GOT3 (cell line): ENCODE measurements at places on chromosomes 2 and 18.

DNA sequence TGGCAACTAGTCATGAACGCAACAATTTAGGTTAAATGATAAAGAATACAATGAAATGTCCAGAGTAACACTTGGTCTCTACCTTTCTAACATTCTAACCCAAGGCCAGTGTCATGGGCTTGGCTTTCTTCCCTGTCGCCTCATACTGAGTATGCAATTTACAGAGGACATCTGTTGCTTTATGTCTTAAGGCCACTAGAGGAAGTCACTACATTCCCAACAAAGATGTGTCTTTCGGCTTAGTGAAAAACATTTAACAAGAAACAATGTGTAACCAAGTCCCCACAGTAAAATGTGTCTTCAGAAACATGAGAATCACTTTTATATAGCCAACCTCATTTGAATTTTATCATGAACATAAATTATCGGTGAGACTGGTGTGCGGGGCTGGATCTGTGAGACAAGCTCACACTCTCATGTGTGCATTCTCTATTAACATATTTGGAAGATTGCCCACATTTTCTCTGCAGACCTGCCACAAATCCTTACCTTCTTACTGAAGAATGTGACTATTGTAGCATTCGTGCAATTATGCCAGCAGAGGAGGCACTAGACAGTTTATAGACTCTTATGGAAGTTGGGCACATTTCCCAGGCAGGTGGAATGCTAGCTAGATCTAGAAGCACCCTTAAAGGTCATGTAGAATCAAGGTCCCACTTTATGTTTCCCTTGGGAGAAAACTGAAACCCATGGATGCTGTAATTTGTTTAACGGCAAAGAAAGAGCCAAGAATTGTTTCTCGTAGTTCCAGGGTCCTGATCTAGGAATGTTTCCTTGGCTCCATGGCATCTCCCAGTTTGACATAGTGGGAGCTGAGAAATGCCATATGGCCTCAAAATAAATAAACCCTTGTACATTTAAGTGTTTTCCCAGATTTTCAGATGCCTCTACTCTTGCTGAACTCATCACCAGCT is 101.8 kb downstream of the CD226 start:
- no peak for DNase-seq

- DNase-seq, result no peak
These were observed 315.4 kb downstream of the ETAA1 start for GRCh38 chr2:67712484-67712883.

GRCh38 chr2:190318931-190319554 is 583 bp downstream of the HIBCH start:
- no peak for DNase-seq

- no peak for DNase-seq
These were observed 45.0 kb downstream of the MAP2 start for GRCh38 chr2:209468846-209469245.

DNA sequence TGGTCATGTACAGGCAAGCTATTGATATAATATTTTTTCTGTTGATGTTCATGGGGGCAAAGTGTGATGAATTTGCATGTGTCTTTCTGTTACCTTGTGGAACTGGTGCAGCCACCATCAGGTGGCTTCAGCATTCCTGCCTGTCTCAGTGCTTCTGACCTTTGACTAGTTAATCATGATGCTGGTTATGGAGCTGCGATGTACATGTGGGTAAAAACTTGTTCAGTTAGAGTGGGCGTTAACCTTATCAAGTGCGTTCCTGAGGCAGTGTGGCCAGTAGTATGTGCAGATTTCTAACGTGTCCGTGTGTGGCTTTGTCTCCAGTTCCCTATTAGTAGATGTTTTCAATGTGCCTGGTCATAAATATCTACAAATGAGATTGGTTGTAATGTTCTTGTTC is 127.4 kb upstream of the ZSWIM2 start:
- DNase-seq, result no peak

- no peak for DNase-seq
These were observed 129.2 kb downstream of the MAP4K4 start for GRCh38 chr2:101826716-101827115.

DNA sequence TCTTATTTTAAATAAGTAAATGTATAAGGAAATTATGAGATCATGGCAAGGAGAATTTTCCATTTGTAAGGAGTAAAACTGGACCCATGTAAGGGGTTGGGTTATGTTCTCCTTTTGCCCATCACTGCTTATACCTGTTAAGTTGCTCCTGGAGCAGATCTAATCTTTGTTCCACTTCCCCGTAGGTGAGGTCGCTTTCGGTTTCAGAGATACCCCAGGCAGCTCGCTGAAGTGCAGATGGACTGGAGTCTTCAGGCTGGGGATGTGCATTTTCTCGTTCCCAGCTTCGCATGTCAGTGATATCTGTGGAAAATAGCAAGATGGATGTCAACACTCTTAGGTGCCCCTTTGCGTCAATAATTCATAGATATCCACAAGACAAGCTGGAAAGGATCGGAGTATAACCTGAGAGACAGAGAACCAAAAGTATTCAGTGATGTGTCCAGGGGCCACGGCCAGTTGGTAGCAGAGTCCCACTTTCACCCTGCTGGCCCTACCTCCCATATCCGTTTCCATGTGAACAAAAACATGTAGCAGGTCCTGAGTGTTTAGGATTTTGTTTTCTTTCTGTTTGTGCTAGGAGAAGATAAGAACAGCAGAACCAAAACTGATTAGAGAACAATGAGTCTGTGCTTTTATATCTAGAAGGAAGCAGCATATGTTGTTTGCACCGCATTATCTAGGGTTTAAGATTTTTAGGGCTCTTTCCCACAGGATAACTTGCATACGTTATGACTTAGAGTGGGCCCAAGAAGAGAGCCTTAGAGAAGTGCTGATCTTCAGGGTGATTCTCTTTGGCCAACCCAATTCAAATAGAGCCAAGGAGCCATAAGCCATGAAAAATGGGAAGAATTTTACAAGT is 36.0 kb downstream of the GCA start:
- no peak for DNase-seq

- no peak for DNase-seq
These were observed 62.6 kb upstream of the TMEM177 start for GRCh38 chr2:119616421-119616820.

- no peak for DNase-seq
These were observed 252.2 kb downstream of the ASXL3 start for GRCh38 chr18:33830213-33830612.

- DNase-seq, result no peak
These were observed 368.7 kb upstream of the ID2 start for GRCh38 chr2:8312861-8313830.

DNA sequence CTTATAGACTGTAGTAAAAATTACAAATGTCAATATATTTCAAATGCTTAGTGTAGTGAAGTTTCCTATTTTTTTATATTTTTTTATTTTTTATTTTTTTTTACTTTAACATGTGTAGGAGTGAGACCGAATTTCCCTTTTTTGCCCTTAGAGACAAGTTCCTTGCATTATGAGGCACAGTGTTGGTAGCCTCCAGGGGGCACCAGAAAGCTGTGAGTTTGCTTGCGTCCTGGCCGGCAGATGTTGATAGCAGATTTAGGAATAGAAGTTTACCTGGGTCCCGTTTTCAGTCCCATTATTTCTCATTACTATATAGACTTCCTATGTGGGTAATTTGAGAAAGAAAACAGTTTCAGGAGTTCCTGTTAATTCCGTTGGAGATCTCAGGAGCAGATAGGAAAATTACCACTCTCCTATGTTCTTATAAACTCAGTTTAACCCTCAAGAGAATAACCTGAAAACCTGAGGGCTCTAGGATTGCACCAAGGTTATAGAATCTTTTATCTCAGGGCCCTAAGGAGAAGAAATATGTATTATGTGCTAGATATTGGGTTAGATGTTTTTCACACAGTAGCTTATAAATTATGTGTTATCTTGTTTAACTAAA is 157.5 kb upstream of the SESTD1 start:
- no peak for DNase-seq

GRCh38 chr2:29749041-29749440 is 172.3 kb downstream of the ALK start:
- DNase-seq, result no peak

- DNase-seq, result no peak
These were observed 53.8 kb upstream of the SLC5A7 start for GRCh38 chr2:107932488-107932887.

GRCh38 chr2:3433339-3433699 is 53.8 kb downstream of the TRAPPC12 start:
- no peak for DNase-seq

DNA sequence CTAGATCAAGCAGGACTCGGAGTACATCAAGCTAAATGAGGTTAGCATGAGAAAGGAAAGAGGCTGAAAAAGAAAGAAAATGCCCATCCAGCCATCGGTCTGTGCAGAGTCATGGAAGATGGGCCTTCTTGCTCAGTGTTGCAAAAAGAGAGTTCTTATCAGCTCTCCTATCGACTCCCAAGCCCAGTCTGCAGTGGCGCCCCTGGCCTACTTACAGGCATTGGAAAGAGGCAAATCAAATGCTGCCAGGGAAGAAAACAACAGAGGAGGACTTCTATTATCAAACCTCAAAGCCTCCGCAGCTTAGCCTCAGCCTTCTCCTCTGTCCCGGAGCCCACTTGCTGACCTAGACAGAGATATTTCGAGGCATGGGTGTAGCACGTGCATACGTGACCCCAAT is 66.0 kb downstream of the CDH2 start:
- no peak for DNase-seq

DNA sequence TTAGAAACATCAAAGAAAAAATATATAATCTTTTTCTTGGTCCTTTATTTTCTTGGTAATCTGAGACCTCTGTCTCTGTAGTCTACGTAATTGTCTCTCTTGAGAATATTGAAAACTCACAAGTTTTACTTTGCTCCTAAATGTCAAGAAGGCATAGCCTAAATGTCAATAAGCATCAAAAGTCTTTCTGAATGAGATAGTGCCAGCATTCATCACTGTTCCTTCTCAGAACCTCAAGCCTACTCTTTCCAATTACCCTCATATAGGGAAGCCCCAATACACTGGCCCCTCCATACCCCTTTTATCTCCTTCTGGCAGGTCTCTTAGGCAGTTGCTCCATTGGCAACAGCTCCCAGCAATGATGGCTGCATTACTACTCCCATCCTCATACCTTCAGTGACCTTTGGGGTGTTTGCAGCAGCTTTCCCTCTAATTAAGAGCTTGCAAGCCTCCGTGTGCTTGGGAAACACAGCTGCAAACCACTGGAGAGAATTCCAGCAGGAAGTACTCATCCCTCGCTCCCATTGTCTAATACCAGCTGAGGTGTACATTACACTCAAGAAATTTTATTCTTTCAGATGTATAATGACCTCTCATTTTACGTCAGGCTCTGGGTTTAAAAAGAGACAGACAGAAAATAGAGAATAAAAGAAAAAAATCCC is 95.8 kb downstream of the KYNU start:
- no peak for DNase-seq

GRCh38 chr2:143262389-143262788 is 133.2 kb downstream of the ARHGAP15 start:
- no peak for DNase-seq

DNA sequence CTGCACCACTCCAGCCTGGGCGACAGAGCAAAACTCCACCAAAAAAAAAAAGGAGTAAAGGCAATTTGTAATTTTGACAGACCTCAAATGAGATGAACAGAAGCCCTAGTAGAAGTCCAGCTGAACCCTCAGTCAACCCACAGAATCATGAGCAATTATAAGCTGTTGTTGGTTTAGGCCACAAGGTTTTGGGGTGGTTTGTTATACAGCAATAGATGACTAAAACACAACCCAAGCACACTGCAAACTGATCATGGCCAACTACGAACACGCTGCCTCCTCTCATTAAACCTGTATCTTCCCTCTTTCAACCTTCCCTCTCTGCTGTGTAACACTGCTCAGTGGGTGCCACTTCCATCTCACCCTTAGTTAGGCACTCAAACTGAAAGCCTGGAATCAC is 22.1 kb downstream of the AAK1 start:
- no peak for DNase-seq

DNA sequence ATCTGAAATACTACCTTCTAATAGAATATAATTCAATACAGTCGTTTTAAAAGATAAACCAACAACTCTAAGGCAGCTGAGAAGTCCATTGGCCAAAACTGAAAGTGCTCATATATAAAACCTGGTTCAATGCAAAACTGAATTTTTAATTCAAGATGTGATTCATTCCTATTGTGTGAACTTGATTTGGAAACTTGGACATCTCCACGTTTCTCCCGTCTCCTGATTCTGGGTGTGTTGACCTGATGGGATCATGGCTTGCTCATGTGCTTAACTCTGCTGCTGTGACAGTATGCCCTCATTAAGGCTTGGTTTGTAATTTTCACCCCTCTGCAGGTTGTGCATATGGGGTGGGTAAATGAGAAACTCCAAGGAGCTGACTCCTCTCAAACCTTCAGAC is 166.3 kb upstream of the TPO start:
- no peak for DNase-seq

- no peak for DNase-seq
These were observed 174.6 kb downstream of the SRBD1 start for GRCh38 chr2:45436456-45436855.

DNA sequence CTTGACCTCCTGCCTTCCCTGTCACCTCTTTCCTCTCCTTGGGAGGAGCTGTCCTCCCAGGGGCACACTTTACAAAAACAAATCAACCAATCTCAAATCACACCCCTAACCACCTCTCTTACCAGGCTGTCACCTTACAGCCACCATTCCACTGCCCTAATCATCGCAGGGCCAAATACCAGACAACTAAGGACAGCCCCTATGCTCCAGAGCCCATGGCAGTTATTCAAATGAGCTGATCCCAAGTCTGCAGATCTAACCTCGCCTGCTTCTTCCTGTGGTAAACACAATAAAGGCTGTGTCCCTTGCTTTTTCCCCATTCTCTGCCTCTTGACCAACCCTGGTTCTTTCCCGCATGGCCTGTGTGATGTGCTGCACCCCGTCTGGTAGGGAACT is 154.2 kb upstream of the CNTNAP5 start:
- no peak for DNase-seq

GRCh38 chr2:210862283-210863065 is 306.1 kb downstream of the CPS1 start:
- no peak for DNase-seq

DNA sequence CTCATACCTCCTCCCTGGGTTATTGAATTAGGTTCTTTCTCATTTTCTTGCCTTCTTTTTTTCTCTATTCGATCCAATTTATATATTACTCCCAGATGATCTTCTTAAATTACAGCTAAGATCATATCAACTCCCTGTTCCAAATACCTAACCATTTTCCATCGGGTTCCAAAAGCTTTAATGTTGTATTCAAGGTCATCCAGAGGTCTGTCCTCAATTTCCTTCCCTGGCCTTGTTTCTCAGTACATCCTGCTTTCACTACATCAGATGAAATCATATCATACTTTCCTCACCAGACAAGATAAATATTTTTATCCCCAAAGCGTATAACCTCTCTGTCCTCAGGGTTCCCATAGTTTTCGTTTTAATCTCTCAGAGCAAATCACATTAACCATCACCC is 36.3 kb upstream of the GREB1L start:
- no peak for DNase-seq

DNA sequence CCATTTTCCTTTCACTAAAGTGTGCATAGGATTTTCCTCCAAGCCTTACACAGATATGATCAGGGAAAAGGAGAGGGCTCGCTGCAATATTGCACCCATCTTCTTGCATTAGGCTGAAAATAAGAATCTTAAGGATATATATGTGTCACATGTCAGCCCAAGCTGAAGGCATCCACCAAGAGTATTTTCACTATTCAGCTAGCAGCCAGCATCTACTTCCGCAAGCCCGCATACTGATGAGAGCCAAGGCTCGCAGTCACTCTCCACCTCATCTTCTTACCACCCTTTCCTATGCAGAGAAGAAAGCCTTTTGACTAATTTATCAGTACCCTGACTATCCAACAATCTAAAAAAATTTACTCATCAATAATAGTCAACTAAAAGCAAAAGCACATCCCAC is 6.1 kb downstream of the TMEM163 start:
- no peak for DNase-seq

- DNase-seq, result no peak
These were observed 54.3 kb downstream of the RAB10 start for GRCh38 chr2:26088038-26088643.
